Fibroblast of upper back skin (primary cell): ENCODE measurements at places on chromosomes 7 and 10.
A peak's percentile ranks its signal among the peaks of the same experiment; 100 is the strongest.

DNA sequence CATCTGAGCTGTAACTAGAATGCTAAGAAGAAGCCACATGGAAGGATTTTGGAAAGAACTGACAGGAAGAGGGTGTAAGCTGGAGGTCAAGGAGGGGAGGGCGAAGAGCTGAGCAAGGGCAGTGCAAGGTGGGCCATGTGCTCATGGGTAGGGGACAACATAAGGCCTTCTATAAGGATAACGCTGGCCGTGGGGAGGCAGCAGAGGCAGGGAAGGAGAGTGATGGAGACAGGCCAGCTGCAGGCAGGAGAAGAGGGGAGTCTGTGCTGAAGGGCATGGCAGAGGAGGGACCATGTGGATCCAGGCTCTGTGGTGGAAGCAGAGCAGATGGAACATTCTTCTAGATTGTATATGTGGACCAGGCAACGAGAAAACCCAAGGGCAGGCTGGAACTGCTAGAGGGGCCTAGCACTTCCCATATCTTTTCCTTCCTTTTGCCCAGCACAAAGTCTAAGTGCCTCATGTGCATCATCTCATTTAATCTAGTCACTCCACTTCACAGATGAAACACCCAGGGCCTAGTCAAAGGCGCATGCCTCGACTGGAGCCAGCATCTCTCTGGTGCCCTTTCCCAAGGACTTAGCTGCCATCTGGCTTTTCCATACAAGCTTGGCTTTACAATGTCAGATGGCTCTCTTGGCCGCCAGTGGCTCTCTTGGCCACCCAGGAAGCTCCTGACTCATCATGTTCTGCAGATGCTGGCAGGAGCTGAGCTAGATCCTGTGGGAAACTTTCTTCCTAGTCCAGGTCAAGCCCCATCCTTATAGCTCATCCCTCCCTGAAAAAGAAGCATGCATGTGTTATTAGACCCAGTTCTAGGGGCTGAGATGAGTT lies 6.6 kb downstream of the LRRC18 start:
- DNase-seq: no peak

GRCh38 chr7:29207162-29207801 lies 12.7 kb downstream of the CHN2 start:
- peak; percentile 6 for DNase-seq

- peak; percentile 54 for DNase-seq
Observed at GRCh38 chr7:82183634-82184033, 259.9 kb downstream of the CACNA2D1 start.

DNA sequence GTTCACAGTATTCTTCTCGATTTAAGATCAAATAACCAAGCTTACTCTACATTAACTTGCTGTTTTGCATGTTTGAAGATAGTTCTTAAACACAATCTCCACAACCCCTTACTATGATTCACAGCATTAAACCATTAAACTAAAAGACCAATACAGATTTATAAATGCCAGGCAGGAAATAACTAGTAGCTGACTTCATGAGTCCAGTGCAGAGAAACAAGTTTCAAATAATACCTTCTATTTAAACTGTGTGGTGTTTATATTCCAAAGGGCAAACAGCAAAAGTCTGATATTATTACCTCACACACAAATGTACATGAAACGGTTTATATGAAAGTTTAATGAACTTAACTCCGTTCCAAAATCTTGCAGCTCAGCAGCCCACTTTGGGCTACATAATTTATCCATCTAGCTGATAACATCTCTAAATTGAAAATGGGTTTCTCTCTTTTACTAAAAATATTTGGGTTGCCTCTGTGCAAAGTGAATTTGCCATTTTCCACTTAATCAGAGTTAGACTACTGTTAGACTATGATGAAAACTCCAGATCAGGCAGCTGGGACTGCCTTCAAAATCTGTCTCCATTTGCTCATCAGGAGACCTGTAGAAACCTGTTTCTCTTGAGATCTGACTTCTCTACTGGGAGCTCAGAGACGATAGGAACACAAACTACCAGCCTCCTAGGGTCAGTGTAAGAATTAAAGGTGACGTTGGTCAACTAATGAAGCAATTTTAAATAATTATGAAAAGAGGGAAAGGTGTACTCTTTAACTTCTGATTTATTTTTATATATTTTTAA lies 287.3 kb downstream of the FZD1 start:
- DNase-seq: peak; percentile 28

- no peak for DNase-seq
Observed at GRCh38 chr7:3712841-3713240, 411.8 kb downstream of the SDK1 start.

DNA sequence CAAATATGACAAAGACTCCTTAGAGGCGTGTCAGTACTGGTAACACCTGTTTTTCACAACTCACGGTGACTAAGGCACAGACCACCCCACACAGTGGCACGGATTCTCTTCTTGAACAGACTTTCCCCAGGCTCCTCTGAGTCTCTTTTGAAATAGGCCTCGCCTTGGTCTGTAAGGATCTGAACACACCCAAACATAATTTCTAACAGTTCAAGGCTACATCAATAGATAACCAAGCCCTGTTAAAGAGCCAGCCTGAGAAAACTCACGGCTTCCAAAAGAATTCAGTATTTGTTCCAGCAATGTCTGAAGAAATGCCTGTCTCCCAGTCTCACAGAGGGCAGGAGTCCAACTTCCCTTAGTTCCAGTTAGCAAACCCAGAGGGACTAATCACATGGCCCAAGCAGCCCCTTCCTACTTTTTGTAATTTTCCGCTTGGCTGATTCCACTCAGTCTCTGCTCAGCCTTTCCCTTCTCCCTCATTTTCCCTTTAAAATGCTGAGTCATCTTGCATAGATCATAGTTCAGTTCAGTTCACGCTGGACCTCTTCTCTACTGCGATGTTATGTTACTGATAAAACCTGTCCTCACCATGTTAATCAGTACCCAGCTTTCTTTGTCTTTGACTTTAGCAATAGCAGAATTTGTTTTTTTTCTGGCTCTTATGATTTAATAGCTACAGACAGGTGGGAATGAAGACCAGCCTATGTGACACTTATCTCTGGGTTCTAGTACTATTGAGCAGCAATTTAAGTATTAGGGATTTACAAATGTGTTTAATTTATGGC lies 22.6 kb upstream of the AKR1C3 start:
- peak; percentile 94 for DNase-seq

- peak; percentile 45 for DNase-seq
Observed at GRCh38 chr7:129438839-129439651, 4.8 kb downstream of the STRIP2 start.

- DNase-seq: no peak
Observed at GRCh38 chr10:50641626-50642025, 17.9 kb upstream of the SGMS1 start.

DNA sequence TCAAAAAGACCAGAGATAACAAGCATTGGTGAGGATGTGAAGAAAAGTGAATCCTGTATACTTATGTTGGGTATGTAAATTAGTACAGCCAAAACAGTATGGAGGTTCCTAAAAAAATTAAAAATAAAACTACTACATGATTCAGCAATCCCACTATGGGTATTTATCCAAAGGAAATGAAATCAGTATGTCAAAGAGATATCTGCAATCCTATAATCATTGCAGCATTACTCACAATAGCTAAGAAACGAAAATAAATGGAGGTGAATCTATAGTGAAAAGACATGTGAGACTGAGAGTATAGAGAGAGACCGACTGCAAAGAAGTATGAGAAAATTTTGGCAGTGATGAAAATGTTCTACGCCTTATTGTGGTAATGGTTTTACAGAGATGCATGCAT lies 139.2 kb upstream of the TMEM168 start:
- peak; percentile 54 for DNase-seq

DNA sequence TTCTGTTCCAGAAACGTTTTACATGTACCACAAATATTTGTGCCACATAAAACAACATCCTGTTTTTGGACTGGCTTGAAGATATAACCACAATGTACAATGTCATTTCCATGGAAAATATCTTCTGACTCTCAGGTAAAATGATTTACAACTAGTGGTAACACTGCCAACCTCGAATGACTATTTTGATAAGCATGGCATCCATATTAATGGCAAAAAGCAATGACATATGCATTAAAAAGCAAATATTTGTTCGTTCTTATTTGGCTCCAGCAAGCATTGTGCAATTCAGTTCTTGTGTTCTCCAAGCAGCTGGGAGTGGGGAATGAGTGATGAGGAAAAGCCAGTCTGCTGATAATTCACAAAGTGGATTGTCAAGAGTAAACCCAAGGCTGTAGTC lies 289.0 kb downstream of the PLXDC2 start:
- peak; percentile 40 for DNase-seq

DNA sequence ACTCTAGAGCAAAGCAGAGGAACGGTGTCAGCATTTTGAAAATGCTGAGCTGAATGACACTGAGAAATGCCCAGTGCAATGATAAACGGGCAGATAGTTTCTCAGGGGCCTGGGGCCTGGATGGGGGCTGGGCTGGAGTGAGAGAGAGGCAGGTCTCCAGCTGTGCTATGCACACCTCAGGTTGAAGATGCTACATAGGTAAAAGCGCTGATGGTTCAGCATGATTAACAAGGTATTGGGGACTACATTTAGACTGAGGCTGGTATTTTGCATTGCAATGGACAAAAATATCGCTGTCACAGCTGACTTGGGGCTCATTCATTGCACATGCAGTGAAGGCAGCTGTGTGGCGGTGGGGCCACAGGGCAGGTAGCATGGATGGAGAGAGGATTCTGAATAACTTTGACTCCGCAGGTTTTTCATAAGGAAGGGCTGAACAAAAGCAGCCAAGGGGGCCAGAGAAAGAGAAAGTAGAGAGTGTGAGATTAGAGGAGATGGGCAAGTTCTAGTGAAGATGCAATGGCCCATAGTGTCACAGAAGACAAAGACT lies 290.8 kb upstream of the ZNF32 start:
- DNase-seq: no peak

DNA sequence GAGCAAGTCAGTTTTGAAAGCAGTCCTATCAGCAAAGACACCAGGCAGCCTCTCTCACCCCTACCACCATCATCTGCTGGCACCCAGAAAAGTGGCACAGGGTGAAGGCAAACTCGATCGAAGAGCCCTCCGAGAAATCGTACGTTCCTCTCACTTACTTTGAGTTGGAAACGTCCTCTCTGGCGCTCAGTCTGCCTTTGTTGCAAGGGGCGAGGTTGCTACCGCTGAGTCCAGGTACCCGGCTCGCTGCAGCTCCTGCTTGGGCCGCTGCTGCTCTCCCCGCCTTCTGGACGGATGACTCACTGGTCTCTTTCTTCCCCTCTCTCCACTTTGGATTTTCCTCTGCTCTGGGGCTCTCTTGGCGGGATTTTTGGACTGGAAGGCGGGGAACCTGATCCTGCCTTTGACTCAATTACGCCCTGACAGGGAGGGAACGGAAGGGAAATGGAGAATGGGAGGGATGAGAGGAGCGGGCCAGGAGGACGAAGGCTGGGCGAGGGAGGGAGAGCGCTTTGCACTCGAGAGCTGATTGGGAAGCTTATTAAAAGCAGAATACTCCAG lies at the start of gene PTN:
Gene PTN, minus strand, starts transcription at position 453 of the 561 bp plus-strand sequence. CDS start 88,760 bp downstream, outside the sequence.
- DNase-seq: peak; percentile 73

DNA sequence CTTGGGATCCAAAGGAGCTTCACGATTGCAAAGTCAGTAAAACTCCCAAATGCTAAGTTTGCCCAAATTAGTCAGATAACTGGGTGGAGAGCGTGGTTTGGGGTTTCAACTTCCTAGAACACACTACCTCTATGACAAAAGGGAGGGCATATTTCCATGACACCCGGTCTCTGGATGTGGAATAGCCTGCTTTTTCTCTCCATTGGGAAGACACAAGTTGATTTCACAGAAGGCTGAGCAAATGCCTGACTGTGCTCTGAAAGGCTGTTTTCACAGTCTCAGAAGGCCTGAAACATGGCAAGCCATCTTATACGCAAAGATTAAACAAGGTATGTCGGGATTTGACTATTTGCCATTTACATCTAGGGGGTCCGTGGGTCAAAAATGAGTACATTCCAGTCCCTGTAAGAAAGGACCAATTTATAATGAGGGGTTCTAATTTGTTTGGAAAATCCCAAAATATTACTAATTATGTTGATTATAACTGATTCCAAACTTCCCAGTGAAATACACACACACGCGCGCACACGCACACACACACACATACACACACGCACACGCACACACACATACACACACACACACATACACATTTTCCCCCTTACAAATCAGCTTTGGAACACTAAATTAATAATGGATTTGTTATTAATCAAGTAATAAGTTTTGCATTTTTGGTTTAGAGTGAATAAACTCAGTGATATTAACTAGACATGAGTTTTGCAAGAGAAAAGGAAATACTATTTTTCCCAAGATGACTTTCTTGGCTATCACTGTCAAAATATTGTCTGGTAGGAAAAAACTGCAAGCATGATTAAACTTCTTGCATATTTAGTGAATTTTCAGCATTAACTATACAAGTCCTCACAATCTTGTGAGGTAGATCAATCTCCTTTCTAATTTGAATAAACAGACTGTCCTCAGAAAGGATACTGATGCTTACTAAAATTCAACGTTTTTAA lies 105.0 kb downstream of the PRTFDC1 start:
- DNase-seq: no peak

- no peak for DNase-seq
Observed at GRCh38 chr10:116909307-116909706, 60.0 kb downstream of the ENO4 start.

GRCh38 chr7:137513091-137513490 lies 169.6 kb upstream of the PTN start:
- DNase-seq: no peak

GRCh38 chr10:49407151-49407550 lies 11.3 kb upstream of the DRGX start:
- no peak for DNase-seq

DNA sequence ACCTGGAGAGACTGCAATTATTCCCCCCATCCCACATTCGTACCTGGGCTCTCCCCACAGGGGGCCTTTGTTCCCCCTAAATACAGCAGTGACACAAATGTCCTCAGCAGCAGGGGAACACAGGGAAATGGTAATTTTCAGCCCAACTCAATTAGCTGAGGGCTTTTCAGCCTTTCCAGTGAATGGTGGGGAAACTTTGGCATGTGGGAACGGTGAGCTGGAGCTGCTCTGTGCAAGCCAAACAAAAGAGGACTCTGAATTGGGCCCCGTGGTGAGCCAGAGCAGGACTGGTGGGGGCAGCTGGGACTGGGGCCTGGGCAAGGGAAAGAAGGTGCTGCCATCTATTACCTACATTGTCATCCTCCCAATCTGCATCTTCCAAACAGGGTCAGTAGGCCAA lies 51.0 kb downstream of the FBXW4 start:
- no peak for DNase-seq

DNA sequence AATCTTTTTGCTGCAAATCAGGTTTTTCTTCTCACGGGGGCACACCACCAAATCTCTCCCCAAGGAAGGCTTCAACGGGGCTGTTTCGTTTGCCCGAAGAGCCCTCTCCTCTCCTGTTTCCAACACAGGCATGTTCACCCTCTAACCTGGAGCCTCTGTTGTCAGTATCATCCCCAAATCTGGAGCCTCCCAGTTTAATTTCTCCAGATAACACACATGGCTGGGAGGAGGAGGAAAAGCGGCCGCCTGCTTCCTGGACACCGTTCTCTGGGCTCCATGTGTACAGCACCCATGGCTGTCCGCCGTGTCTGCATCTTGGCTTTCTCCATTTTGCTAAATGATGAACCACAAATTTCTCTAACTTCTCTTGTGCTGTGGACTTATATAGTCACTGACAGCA lies 214.5 kb downstream of the DIP2C start:
- DNase-seq: no peak
